T-helper 9 cell (primary cell): ENCODE measurements at places on chromosomes 1 and 21.

DNA sequence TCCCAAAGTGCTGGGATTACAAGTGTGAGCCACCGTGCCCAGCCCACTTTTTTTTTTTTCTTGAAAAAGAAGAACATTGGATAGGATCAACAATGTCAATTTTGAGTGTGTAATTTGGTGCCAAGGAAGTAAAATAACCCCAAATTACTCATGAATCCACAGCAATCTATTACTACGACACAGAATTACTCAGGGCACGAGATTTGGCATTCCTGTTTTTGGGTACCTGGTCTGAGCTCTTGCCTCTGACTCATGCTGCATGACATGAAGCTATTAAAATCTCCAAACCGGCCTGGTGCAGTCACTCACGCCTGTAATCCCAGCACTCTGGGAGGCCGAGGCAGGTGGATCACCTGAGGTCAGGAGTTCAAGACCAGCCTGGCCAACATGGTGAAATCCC is 10.4 kb downstream of the RNF19B start:
- DNase-seq = no peak

DNA sequence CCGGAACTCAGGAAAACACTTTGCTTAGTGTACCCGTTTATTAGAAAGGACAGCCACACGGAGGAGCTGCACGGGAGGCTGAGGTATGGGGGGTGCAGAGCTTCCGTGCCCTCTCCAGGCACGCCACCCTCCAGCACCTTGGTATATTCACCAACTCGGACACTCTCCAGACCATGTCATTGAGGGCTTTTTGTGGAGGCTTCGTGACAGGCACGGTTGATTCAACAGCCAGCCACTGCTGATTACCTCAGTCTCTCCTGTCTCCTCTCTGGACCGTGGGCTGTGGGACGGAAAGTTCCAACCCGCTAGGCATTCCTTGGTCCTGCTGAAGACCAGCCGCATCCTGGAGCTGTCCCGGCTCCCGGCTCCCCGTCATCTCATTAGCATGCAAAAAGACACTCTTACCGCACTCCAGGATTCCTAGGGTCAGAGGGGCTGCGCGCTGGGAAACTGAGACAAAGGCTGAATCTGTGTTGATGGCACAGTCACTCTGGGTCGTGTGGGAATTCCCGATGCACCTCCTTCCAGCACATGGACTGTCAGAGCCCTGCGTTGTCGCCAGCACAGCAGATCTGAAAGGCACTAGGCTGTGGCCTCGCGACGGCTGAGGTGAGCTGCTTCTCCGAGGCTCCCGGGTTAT is 65.6 kb downstream of the PRKCZ start:
- no peak for DNase-seq

DNA sequence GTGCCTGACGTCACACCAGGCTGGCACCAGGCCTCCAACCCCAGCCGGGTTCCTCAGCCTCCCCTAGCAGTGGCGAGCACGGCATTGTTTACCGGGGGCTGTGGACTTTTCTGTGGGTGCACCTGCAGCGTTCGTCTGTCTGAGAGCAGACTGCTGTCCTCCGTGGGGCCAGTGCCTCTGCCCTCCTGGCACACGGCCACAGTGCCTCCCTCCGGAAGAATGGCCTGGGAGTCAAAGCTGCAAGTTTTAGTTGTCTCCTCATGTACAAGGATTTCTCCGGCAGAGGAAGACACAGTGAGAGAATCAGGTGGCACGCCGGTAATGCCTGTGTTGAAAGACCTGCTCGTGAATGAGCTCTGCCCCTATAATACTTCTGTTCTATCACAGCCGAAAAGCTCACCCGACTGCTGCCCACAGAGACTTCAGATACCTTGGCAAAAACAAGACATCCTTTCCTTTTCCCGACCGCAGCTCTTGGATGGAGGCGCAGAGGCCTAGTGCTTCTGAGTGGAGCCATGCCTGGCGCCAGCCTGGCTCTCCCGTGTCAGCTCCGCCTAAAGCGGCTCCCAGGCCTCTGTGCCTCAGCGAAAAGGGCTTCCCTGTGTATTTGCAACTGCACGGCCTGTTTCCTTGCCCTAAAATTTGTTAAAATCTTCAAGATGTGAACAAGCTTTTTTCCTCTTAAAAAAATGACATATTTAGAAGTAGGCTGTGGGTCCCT is 71.4 kb downstream of the AGPAT3 start:
- no peak for DNase-seq

DNA sequence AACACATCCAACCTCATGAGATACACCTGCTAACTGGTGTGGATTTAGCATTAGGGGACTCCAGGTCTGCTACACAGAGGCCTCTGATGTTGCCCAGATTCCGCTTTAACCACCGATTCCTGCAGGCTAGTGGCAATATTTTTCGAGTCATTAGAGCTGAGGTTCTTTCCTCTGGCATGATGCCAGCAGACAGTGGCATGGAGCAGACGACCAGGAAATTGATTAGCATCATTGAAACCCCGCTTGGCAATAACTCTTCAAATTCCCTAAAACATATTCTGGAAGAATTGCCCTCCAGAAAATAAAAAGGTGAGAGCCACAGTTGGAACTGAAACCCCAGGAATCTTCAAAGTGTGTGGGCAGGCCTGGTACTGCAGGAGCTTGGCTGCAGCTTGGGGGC is 28.4 kb upstream of the ETV3 start:
- DNase-seq = no peak

DNA sequence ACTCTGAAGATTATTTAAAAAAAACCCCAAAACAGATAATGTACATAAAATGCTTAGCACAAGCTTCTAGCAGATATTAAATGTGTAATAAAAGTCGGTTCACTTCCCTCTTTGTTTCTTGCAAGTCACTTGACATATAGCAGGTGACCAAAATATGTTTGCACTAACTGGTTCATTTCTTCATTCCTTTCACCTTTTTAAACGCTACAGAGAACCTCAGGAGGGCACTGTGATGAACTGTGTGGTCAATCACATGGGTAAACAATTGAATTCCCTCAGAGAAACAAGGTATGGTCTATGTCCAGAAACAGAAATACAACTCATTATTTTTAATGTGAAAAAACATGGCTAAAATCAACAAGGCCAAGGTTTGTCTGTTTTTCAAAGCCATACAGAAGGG is 51.3 kb upstream of the BCL10 start:
- DNase-seq = no peak

GRCh38 chr1:95850763-95851162 is 616.8 kb downstream of the RWDD3 start:
- no peak for DNase-seq

- DNase-seq = no peak
These were observed 59.8 kb upstream of the GNG12 start for GRCh38 chr1:67893126-67893495.
